ENCODE measurements at places on chromosomes 4 and X.

DNA sequence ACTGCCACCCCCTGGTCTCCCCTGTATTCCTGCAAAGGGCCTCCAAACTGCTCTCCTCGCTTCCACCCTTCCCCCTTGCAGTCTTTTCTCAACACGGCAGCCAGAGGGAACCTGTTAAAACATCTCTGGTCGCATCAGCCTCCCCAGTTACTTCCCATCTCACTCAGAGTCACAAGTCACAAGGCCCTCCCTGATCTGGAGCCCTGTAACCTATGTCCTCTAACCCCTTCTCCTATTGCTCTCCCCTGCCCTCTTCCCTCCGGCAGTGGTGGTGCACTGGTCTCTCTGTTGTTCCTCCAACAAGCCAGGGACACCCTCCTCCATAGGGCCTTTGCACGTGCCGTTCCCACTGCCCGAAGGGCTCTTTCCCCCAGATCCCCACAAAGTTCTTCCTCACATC, 73.2 kb downstream of the SH3KBP1 start:
- no peak for DNase-seq

GRCh38 chr4:68062501-68062900, 67.2 kb downstream of the TMPRSS11F start:
- no peak for DNase-seq

DNA sequence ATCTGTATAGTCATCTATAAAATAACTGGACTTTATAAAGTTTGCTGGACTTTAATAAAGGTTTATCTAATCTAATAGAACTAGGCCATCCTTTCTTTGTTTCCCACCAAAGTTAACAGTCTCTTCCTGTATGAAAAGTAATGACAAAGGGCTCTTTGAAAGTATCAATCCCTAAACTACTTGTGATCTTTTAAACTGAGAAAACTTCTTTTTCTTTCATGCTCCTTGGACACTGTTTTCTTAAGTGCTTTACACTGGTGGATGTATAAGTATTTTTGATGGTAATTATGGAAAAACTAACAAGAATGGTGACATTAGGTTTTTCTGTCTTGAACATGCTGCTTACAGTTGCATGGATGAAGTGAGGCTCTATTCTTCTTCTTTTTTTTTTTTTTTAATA, 2.4 kb upstream of the ZFX start:
- DNase-seq = no peak

DNA sequence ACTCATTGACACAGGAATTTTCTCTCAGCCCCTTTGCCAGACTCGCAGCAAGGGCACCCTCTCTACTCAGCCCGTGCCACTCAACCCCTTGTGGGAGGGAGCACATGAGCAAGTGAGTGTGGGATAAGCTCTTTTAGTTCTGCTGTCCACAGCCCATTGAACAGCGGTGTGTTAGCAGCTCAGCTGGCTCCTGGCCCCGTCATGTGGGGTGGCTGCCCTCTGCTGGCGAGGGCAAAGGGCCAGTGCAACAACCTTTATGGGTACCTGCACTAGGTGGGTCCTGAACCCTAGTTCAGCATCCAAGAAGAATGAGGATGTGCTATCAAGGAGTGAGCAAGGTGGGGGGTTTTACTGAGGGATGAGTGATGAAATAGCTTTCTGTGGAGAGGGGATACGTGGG, 85.0 kb upstream of the ZNF81 start:
- DNase-seq = peak; percentile 37

GRCh38 chr4:127580300-127580699, 52.5 kb upstream of the INTU start:
- DNase-seq = no peak

DNA sequence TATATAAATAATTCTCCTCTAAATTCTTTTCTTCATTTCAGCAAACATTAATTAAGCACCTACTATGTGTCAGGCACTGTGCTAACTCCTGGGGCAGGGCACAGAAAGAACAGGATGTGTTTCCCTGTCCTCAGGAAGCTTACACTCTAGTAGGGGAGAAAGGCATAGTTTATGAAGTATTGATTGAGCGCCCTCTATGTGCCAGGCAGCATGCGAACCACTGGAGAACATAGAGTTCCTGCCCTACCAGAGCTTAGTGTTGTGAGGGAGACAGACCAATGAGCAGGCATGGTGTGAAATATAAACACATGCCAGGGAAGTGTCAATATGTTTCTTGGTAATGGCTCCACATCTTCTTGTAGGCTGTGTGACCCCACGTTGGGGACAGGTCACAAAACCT, 3.7 kb downstream of the ADGRG4 start:
- DNase-seq = no peak

DNA sequence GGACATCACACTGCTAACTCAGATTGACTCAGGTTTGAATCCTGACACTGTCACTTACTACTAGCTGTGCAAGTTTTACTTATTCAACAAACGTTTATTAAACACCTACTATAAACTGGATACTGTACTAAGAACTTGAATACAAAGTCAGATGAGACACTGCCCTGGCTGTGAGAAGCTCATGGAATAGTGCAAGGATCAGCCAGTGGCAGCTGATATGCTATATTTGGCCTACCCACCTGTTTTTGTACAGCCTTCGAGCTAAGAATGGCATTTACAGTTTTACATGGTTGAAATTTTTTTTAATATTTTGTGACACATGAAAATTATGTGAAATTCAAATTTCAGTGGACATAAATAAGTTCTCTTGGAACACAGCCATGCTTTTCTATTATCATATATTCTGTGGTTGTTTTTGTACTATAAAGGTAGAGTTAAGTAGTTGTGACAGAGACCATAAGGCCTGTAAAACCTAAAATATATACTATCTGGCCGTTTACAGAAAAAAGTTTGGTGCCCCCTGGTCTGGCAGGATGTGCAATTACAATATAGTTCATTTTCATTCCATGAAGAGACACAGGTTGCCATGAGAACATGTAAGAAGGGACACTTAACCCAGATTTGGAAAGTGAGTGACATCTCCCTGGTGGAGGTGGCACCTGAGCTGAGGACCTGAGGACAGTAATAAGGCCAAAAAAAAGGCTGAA, 3.4 kb upstream of the SEC24D start:
- no peak for DNase-seq

- DNase-seq = no peak
Observed at GRCh38 chrX:72105436-72105835, 26.3 kb downstream of the RTL5 start.

DNA sequence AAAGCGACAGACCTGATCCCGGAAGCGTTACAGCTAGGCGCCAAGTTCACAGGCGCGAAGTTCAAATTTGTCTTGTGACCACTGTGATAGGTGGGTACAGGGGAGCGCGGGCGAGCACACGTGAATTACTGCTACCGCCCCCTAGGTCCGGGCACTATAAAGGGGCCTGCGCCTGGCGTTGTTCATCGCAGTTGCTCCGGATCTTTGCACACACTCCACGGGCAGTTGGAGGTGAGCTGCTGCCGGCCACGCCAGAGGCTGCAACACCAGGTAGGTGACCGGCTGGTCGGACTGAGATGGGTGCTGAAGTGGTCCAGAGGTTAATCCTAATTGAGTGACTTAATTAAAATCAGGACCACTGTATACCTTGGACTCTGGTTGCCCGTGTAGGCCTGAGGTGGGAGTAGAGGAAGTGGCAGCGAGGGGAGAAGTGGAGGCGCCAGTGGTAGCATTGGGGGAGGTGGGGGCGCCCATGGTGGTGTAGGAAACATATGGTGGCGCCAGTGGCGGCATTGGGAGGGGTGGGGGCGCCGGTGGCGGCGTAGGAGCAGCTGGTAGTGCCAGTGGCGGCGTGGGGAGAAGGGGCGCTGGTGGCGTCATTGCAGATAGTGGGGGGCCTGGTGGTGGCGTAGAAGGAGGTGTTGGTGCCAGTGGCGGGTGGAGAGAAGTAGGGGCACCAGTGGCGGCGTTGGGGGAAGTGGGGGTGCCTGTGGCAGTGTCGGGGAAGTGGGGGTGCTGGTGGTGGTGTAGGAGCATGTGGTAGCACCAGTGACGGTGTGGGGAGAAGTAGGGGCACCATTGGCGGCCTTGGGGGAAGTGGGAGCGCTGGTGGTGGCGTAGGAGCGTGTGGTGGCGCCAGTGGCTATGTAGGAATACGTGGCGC, at the start of gene GCNA:
GCNA (plus strand) TSS at position 185 of the 883 bp plus-strand sequence. CDS start 2,385 bp downstream, outside the sequence.
- no peak for DNase-seq

DNA sequence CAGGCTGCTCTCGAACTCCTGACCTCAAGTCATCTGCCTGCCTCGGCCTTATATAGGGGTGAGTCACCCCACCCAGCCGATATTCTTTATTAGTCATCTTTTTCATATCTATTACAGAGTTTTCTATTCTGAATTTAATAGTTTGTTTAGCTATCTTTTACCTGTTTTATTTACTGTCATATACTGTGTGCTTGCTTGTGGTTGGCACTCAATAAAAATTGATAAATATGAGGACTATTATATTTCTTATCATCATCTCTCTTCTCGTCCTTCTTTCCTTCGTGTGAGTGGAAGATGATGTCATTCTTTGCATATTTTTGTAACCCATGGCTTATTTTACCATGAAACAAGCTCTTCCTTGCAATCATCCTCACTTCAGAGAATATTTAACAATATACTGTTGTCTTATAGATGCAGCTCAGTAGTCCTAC, 265.5 kb downstream of the ARHGAP24 start:
- DNase-seq = peak; percentile 58

DNA sequence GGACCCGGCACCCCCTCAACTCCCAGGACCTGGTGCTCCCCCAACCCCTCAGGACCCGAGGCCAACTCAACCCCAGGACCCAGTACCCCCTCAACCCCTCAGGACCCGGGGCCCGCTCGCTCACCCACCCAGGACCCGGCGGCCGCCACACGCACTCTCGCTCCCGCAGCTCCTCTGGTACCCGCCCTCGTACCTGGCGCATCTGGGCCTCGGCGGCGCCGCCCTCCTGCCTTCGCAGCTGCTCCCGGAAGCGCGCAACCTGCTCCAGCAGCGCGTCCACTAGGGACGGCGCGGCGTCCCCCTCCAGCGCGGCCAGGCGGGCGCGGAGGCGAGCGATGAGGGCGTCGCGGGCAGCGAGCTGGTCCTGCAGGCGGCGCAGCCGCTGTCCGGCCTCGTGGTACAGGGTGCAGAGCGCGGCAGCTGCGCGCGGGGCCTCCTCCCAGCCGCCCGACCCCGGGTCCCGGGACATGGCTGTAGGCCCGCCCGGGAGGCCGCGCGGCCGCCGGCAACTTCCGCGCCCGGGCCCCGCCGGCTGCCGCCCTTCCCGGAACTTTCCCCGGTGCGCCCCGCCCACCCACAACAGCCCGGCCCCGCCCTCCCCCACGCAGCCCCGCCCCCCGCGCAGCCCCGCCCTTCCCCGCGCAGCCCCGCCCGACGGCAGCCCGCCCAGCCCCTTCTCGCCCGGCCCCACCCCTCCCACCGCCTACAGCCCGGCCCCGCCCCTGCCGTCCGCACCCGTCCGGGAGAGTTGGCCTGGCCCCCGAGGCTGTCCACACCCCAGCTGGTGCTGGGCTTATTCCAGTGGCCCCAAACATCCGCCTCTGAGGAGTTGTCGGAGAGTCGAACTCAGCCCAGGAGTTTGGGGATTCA, at the start of gene TNIP2:
TNIP2 (minus strand) TSS at position 516 of the 870 bp plus-strand sequence; CDS start at position 469, 47 bp downstream.
- DNase-seq = peak; percentile 73
